ENCODE measurements at places on chromosomes 11 and 22.
A peak's percentile ranks its signal among the peaks of the same experiment; 100 is the strongest.

GRCh38 chr22:41831828-41832552 is 915 bp upstream of the SREBF2 start:
- DNase-seq: no peak

DNA sequence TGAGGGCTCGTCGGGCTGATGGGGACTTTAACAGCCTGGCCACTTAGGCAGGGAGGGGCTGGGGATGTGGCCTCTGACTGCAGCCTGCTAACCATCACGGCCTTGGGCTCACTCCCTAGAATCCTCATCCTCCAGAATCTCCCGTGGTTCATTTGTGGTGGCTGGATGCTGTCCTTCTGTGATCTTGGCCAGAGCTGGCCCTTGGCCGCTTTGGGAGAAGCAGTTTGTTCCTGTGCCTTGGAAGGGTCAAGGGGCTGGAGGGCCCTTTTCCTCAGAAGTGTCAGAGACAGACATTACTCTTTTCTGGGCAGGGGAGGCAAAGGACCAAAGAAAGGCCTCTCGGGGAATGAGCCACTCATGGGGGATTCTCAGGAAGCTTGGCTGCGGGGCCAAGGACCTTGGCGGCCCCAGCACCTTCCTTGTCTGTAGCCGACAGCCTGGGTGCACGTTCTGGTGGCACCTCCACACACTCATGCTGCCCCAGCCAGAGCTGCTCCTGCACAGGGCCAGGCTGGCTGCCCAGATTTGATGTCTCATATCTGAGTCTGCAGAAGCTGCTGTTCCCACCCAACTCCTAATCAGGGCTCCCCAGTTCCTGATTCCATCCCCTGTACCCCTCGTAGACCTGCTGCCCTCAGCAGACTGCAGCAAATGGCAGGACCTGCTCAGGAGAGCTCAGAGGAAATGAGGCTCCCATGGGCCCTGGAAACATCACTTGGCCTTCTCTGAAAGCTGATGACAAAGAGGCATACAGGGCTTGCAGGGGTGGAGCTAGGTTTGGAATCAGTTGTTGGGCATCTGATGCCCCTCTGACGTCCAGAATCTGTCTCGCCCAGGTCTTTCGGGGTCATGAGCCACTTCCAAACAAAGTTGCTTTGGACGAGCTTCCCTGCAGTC is 107.7 kb downstream of the CTTN start:
- no peak for DNase-seq

GRCh38 chr11:7576726-7577290 is 63.0 kb downstream of the PPFIBP2 start:
- peak; percentile 51 for DNase-seq

- peak; percentile 18 for DNase-seq
Measured at GRCh38 chr11:113577356-113578032, 102.3 kb upstream of the DRD2 start.

GRCh38 chr11:94544646-94545263 is 1.0 kb downstream of the FUT4 start:
- DNase-seq: no peak

DNA sequence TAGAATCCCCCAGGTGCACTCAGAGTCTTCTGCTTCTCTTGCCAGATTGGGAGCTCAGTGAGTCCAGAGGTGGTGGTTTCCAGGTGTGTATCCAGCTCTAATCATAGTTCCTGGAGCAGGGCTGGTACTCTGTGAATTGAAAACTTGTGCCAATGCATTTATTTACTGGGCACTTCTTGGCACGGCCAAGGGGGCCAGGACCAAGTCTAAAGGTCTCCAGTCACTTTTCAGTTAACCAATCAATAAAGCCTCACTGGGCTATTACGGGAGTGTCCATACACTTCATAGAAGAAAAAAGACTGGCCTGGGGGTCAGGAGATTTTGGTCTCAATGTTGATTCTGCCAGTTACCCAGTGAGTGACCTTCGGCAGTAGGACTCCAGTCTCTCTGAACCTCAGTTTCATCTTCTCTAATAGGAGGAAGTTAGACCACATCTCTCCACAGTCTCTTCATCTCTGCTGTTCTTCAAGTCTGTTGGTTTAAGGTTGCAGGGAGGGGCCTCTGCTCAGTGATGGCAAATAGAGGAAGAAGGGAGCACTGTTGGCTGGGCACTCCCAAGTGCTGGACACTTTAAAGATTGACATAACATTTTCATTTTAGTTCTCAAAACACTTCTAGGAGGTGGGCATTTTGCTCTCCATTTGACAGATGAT is 188.5 kb upstream of the E2F8 start:
- DNase-seq: no peak

- DNase-seq: no peak
Measured at GRCh38 chr11:6498121-6498520, 1.0 kb downstream of the DNHD1 start.

GRCh38 chr11:101810546-101810945 is 104.3 kb upstream of the CEP126 start:
- DNase-seq: peak; percentile 51

GRCh38 chr22:44543781-44544477 is 45.9 kb upstream of the RTL6 start:
- no peak for DNase-seq

DNA sequence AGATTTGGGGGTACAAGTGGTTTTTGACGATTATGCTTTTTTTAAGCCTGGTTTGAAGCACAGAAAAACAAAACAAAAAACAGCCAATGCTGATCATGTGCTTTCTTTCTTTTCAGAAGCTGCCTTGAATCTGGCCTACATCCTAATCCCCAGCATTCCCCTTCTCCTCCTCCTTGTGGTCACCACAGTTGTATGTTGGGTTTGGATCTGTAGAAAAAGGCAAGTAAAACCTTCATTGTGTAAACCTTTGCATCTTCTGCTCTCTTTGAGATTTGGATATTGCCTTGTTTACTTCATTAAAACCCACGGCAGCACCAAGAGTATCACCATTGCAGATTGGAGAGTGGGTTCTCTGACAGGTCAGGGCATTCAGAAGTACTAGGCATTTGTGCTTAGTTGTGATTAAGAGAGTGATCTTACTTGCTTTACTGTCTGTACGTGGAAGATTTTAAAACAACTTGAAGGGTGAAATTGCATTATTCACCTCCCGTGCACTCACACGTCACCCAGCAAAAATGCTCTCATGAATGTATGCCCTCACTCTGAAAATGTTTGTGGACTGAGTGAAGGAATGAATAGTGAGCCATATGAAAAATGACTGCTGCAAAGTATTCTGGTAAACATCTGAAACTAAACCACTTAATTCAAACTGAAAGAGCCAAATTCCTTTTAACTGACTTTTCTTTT is 17.0 kb downstream of the LAYN start:
- DNase-seq: no peak

- no peak for DNase-seq
Measured at GRCh38 chr11:26741036-26741435, 19.2 kb upstream of the SLC5A12 start.

DNA sequence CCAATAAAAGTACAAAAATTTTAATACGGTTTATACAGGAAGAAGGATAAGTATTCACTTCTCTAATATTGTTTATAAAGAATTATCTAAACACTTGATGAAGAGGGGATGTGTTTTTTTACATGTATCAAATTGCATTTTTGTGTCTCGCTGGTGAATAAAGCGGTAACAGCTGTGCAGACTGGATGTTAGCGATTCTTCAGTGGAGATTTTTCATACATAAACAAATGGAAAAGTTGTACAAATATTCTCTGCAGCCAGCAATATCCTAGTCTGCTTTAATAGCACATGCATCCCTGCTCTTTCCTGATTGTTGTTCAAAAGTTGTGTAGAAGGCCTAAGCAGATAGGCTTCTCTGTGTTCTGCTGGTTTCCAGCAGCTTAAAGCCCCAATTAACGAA is 369.3 kb downstream of the SOX6 start:
- DNase-seq: no peak

DNA sequence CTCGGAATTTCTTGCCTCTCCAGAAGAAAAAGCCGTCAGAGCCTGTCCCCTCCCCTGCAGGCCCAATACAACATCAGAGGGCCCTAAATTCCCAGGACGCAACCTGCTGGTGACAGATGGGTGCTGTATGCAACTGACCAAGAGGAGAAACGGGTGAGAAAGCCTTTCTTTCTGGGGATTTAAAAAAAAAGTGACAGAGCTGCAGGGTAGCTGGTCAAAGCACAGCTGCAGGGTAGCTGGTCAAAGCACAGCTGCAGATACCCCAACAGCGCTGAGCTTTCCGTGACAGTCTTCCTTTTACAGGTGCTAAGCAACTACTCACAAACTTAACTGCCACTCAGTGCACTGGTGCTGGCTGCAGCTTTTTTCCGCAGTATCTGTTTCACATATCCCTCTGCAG is 17.8 kb downstream of the AP1B1 start:
- DNase-seq: no peak

GRCh38 chr11:1192741-1193325 is 30.0 kb upstream of the MUC5B start:
- DNase-seq: no peak

- no peak for DNase-seq
Measured at GRCh38 chr11:20035375-20035700, 124.9 kb downstream of the DBX1 start.

DNA sequence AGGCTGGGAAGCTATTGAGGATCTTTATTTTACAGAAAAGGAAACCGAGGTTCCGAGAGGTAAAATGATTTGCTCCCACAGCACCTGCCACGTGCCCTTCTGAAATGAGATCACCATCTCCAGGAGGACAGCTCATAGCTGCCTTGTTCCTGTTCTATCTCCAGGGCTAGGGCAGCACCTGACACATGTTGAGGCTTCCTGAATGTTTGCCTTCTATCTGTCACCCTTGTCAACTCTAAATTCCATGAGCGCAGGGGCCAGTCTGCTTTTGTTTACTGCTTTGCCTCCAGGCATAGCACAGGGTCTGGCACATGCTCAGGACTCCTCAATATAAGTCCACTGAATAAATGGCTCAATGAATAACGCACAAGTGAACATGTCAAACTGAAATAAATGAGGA is 24.1 kb downstream of the ASCC2 start:
- no peak for DNase-seq

- no peak for DNase-seq
Measured at GRCh38 chr11:133041181-133041580, 491.1 kb downstream of the OPCML start.

GRCh38 chr22:42702675-42703074 is 18.0 kb downstream of the A4GALT start:
- DNase-seq: no peak

GRCh38 chr11:129546266-129546665 is 170.6 kb downstream of the BARX2 start:
- no peak for DNase-seq

- DNase-seq: no peak
Measured at GRCh38 chr11:61846362-61847020, 18.4 kb downstream of the FADS2 start.

DNA sequence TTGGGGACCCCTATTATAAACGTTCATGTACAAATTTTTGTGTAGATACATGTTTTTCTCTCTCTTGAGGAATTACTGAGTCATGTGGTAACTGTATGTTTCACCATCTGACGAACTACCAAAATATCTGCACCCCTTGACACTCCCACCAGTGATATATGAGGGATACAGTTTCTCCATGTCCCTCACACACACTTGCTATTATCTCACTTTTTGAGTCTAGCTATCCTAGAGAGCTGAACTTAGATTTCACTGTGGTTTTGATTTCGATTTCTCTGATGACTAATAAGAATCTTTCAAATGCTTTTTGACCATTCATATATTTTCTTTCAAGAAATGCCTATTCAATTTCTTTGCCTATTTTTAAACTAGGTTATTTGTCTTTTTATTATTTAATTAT is 200.2 kb downstream of the PGR start:
- no peak for DNase-seq

Data from right lung (tissue), 10 donors.